ENCODE measurements at places on chromosomes 1 and 21. TPM values are rescaled to one million over a fixed set of nuclear protein-coding genes. Genes with fewer than 3 reads are reported as not detected.

Gene HOOK1
- total RNA-seq, result 29.5 TPM

Gene PTAFR
- 0.70 TPM for total RNA-seq

Gene TMEM54
- total RNA-seq, result 6.1 TPM

Gene CACNA1S
- not detected for total RNA-seq

Gene POU3F1
- total RNA-seq, result 0.08 TPM

Gene NID1
- total RNA-seq, result 49.7 TPM

Gene KCNK2
- total RNA-seq, result 0.08 TPM

Gene IFI44
- 5.2 TPM for total RNA-seq

Gene SHE
- total RNA-seq, result 5.4 TPM

Gene DUSP12
- total RNA-seq, result 4.8 TPM

Gene KRTAP23-1
- total RNA-seq, result not detected

Gene PLA2G2C
- not detected for total RNA-seq

Gene DNAH14
- 5.9 TPM for total RNA-seq

Gene PRAMEF8
- not detected for total RNA-seq

Gene LDLRAD1
- total RNA-seq, result 0.63 TPM

Gene RHOC
- total RNA-seq, result 55.3 TPM
